ENCODE measurements at places on chromosomes 3 and 15.
A peak's percentile ranks its signal among the peaks of the same experiment; 100 is the strongest.

- no peak for DNase-seq
Observed at GRCh38 chr3:42192334-42193200, 73.4 kb downstream of the CCK start.

DNA sequence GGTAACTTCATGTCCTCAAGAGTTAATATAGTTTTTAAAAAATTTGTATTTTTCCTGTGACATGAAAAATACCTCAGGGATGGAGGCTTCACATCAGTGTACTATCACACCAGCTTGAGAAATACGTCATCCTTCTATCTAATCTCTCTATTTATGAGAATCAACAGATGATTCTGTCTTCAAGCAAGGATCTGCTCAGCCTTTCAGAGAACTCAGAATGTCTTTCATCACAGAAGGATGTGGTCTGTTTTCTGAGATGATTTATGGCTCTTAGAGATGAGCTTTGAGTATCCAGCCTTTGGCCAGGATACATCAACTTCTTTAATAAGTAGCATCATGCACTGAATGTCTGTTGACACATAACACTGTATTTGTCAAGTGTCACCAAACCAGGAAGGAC lies 193.9 kb downstream of the DTWD1 start:
- DNase-seq: no peak

DNA sequence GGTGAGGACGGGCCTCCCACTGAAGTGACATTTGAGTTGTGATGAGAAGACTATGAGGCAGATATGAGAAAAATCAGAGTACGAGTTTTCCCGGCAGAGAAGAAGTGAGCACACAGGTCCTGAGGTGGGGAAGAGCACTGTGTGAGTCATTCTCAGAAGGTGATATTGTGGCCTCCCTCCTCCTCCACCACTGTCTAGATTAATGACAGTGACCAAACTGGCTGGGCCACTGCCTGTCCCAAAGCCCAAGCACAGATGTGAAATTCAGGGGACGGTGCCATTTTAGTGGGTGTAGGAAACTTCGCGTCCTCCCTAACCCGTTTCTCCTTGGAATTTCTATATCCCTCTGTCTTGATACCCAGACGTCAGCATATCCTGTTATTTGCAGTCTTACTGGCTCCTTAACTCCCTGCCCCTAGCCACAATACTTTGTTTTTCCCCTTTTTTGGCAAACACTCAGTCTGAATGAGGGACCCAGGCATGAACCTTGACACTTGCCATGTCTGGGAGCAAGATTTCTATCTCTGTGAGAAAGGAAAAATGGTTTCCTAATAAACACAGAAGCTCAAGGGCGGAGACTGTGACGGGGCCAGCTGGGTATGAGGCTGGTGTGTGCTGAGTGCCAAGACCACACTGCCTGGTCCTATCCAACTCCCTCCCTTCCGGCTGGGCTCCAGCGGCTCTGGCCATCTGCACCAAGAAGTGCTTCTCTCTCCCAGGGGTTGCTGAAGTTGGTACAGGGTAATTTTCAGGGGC lies 15.2 kb downstream of the PRICKLE2 start:
- no peak for DNase-seq

DNA sequence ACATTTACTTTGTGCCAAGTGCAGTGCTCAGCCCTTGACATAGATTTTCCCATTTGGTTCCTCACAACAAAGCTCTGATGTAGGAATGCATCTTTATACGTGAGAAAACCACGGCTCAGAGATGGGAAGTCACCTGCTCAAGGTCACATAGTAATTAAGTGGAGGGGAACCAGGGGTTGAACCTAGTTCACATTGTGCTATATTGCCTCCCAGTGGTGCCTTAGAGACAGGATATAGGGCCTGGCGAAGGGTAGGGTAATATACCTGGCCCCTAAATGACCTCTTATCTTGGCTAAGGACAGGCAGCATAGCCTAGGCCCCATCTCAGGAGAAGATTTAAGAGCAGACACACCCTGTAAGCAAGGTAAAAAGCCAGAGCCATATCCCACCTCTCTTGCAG lies 71.5 kb downstream of the FOXP1 start:
- no peak for DNase-seq

GRCh38 chr15:80152896-80153876 lies at the start of gene FAH:
TSS of gene FAH (plus strand) at chr15:80152999. CDS start at chr15:80153055, 56 bp downstream.
- peak; percentile 22 for DNase-seq

DNA sequence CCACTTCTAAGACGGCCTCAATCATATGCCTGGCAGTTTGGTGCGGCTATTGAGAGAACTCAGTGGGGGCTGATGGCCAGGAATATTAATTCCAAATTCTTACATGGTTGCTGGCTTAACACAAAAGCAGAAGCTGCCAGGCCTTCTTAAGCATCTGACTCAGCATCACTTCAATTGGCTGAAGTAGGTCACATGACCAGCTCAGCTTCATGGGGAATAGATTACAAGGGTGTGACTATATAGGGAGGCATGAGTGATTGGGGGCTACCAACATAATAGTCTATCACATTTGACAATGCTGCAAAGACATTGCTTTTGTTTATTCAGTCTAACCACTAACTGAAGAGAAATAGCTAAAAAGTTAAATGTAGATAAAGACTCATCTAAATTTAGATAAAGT lies 101.6 kb upstream of the ANKRD28 start:
- DNase-seq: no peak

DNA sequence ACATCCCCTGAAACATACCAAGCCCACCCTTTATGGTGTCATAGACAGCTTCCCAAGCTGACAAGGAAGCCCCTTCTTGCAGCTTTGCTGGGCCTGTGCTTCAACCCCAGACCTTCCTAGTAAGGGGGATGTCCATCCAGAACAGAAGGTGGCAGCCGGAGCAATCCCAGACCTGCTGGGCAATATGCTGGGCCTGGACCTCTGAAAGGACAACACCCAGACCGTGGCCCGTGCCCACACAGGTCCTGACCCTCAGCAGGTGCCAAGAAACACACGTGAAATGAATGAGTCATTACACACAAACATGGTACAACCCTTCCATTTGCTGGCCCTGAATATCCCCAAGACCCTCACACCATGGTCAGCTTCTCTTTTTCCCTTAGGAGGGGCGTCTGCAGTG lies 19.8 kb upstream of the VILL start:
- DNase-seq: no peak

DNA sequence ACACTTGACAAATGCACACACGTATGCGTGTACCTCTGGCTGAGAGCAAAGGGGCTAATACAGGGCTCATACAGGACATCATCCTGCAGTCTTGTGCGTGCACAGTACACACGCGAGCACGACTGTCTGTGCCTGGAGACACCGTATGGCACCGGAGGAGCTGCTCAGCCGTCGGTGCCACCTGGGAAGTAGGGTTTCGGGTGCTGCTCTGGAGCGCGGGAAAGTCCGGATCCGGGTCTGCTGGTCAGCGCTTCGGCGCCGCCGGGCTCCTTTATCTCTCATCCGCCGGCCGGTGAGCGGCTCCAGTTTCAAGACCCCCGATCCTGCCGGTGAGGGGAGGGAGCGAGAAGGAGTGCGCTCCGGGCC lies 9.3 kb downstream of the FOXL2 start:
- no peak for DNase-seq

DNA sequence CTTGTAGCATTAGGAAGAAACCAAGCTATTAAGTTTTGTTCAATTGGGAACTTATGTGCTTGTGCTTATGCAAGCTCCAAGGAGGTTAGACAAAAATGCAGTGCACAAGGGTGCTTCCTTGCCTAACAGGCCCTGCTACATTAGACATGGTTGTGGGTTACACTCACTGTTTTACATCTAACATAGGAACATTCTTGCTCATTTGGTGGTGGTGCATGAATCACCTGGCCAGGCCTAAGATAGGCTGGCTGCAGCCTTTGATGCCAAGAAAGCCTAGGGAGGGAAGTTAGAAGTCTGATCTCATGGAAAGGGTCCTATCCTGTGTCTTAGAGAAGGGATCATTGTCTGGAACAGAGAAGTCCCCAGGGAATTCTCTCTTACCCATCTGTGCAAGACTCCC lies 43.5 kb downstream of the CA12 start:
- DNase-seq: no peak

DNA sequence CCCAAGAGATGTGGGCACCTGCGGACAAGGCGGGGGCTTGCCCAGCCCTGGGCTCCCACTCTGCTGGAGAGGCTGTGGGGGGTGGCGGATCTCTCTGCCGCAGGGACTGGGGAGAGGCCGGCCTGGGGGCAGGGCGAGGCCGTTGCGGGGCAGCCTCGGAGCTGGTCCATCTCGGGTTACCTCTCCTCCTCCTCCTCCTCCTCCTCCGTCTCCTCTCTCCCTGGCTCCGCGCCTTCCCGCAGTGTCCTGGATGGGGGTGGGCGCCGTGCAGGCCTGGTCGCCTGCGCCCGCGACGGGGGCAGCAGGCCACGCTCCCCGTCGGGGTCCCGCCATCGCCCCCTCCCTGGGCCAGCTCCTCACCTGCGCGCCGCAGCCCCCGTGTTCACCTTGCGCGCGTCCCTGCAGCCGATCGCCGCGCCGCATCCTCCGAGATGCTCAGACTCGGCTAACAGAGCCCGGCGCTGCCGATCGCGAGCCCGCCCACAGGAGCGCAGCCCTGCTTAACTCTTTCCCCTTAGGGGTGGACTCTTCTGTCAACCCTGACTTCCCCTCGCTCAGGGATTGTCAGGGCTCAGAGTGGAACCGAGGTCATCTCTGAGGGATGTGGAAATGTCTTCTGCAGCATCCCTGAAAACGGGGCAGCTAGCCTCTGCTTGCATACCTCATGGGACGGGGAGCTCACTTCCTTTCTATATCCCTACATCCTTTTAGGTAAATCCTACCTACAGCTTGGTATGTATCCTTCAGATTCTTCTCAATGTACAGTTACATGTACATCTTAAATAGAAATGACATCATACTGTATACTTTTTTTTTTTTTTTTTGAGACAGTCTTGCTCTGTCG lies at the start of gene PRRT3:
TSS of gene PRRT3 (minus strand) at position 447 of the 844 bp plus-strand sequence. CDS start 2,293 bp downstream, outside the sequence.
- DNase-seq: peak; percentile 11

DNA sequence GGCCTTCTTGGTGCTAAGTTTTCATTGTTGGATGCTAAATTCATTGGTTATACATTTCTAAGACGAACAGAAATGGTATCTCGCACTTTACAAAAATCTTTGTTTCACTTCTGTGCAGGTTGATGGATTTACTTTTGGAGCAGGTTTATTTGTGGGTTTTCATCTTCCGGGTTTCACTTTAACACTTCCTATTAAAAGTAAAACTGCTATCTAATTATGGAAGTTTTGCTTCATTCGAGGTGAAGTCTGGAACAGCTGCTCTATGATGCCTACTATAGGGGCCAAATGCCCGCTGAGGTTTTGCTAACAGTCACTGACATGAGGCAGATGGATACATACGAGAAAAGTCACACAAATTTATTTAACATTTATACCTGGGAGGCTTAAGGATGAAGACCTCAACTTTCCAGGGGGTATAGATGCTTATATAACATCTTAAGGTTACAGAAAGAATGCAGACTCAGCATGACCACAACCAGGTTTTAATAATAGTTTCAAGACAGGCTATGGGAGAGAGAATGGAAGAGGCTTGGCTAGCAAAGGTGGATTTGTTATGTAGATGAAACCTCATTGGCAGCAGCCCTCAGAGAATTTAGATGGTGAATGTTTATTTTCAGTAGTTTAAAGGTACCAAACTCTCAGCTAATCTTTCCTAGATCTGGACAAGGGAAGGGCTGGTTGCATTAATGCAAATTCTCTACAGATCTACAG lies 54.2 kb downstream of the OSTN start:
- DNase-seq: no peak

- no peak for DNase-seq
Observed at GRCh38 chr3:47243419-47244147, 39.0 kb downstream of the KIF9 start.

DNA sequence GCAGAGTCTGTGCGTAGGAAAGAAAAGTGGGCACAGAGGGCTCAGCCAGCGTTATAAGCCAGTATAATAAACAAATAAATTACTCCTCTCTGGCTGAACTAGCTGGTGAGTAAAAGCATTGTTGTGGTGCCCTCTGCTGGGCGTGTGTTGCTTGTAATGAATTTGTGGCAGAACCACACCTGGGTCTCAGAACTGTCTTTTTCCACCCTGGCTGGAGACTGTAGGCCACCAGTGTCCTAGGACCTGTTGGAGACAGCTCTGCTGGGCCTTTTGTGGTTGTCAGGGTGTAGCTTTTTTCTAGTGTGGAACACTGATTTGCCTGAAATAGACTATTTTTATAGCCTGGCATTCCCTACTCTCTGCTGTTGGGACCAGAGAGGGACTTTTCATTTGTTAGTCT lies 130.5 kb upstream of the EIF1B start:
- DNase-seq: peak; percentile 52

DNA sequence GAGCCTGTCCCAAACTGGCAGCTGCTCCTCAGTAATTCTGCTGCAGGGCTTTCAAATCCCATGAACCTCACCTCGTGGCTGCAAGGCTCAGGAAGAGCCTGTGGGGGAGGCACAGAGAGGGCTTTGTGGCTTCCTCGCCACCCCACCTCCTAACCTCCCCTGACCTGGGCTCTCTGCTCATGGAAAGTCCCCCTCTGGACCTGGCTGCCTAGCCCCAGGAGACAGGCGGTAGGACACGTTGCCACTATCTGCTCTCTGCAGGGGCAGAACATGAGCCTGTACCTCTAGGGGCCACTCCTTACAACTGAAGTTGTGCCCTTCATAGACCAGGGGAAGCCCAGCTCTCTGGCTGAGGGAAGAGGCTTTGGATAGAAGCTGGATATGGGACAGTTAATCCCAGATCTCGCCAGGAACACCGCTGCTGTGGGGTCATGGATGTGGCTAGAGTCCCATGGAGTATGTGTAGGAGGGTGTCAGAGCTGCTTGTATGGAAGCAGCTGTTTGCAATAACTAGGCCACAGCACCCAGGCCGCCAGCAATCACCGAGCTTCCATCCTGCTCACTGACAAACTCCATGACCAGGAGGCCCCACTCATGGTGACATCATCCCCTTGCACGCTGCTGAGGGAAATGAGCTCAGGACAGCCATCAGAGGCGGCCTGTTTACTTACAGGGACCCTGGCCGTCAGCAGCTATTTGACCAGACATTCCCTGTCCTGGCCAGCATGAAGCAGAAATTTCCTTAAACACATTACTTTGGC lies 34.0 kb upstream of the CILP start:
- DNase-seq: no peak

- no peak for DNase-seq
Observed at GRCh38 chr15:61256231-61256630, 27.1 kb upstream of the RORA start.

DNA sequence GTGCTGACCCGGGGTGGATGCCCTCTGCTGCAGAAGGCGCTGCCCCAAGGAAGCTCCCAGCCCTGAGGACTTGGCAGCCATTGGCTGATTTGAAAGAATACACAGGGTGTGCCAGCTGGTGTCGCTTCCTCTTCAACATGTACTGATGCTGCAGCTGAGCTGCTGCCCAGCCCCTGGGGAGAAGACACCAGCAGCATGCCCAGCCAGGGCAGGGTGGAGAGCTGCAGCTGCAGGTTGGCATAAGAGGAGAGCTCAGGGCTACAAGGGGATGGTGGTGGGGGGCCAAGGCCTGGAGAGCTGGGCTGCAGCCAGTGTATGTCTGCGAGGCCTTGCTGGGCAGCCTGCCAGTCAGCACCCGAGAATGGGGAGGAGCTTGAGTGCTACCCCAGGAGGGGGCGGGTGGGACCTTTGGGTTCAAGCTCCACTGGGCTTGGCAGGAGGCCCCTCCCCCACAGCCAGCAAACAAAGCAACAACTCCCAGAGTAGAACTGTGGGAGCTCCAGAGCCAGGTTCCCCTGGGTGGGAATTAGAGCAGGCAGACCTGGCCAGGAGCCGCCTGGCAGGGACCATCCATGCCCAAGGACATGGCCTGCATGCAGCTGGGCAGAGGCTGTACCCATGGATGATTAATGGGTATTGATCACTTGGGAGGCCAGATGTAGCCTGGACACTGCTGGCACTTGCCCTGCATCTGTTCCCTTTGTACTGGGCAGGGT lies 9.2 kb upstream of the SEMA4B start:
- peak; percentile 99 for DNase-seq

GRCh38 chr15:60396958-60397771 lies 621 bp downstream of the ANXA2 start:
- DNase-seq: no peak

- DNase-seq: no peak
Observed at GRCh38 chr3:46221938-46222337, 13.8 kb upstream of the CCR1 start.
